ENCODE measurements at places on chromosomes 7 and 10.

GRCh38 chr7:111743244-111743847, 181.1 kb upstream of the IMMP2L start:
- DNase-seq, result no peak

- no peak for DNase-seq
Observed at GRCh38 chr10:124604214-124605000, 139.8 kb downstream of the FAM53B start.

- DNase-seq, result no peak
Observed at GRCh38 chr10:132634241-132634946, 96.8 kb downstream of the INPP5A start.

DNA sequence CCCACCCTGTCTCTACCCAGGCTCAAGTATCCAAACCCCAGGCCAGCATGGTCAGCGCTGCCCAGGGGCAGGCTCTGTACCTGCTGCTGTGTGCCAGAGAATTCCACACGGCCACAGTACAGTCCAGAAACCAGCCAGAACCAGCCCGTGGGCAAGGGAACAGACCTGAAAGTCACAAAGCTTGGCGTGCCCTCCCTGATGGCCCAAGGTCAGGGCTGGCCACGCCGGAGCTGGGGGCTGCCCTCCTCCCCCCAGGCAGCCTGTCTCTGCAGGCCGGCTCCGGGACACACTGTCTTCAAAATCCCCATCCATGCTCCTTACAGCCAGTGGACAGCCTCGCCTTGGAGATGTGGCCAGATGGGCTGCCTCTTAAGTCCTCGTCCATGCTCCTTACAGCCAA, 78.4 kb downstream of the CTBP2 start:
- DNase-seq, result no peak

- peak; percentile 13 for DNase-seq
Observed at GRCh38 chr10:103069453-103070331, 123.4 kb downstream of the NT5C2 start.

GRCh38 chr7:65404020-65404419, 30.4 kb downstream of the ZNF92 start:
- DNase-seq, result no peak

- DNase-seq, result no peak
Observed at GRCh38 chr10:104045151-104046089, 40.3 kb downstream of the COL17A1 start.

- DNase-seq, result no peak
Observed at GRCh38 chr10:88553116-88553752, 29.9 kb downstream of the RNLS start.

DNA sequence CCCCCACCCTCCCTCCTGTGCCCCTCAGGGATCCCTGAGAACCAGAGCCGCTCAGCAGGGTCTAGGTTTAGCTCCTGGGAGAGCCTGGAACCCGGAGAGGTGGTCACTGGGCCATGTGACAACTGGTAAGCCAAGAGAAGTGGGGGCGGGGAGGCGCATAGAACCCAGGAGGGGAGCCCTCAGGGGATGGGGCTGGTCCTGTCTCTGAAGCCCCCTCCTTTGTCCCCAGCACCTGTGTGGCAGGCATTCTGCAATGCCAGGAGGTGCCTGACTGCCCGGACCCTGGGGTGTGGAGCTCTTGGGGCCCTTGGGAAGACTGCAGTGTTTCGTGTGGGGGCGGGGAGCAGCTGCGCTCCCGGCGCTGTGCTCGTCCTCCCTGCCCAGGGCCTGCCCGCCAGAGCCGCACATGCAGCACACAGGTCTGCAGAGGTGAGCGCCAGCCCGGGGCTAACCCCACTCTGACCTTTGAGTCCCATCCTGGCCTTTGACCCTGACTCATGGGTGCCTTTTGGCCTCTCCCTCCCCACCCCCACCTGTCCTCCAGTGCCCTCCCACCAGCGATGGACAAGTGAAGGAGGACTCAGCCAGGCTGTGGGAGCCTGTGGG, 22.4 kb upstream of the ZNF862 start:
- DNase-seq, result no peak

DNA sequence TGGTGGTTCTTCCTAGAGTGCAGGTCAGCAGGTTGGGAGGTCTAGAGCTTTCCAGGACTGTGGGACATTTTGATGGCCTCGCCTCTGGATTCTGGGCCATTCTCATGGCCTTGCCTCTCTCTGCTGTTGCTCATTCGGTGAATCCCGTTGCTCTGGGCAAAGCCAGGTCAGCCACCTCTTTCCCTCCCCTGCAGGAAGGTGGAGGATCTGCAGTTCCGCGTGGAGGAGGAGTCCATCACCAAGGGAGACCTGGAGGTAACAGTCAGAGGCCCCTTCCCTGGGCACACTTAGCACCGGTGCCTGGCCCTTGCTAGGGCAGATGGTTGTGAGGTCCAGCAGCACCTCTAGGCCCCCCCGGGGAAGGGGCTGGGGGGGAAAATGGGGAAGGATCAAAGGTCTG, 74.9 kb downstream of the CLIP2 start:
- no peak for DNase-seq

DNA sequence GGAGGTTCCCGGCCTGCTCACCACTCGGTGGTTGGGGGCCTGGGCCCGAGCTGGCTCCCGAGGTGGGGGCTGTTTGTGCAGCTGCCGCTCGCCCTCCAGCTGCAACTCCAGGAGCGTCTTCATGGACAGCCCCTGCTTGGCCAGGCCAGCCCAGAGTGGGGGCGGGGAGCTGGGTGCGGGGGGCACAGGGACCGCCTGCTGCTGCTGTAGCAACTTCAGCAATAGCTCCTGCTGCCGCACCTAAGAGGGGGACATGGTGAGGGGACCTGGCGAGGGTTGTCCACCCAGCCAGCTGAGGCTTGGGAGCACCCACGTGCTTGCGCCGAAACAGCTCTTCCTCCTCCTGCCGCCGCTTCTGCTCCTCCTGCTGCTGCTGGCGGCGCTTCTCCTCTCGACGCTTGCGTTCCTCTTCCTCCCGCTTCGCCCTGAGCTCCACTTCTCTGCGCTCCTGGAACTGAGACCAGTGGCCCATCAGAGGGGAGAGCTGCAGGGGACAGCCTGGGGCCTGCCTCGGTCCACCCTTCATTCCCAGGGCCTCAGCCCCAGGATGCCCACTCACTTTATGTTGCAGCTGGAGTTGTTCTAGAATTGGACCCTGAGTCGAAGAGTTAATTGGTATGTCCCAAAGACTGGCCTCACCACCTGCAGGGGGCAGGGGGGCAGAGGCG, 9.6 kb downstream of the GNB2 start:
- no peak for DNase-seq

GRCh38 chr10:6220418-6221191, 17.9 kb downstream of the PFKFB3 start:
- DNase-seq, result no peak

DNA sequence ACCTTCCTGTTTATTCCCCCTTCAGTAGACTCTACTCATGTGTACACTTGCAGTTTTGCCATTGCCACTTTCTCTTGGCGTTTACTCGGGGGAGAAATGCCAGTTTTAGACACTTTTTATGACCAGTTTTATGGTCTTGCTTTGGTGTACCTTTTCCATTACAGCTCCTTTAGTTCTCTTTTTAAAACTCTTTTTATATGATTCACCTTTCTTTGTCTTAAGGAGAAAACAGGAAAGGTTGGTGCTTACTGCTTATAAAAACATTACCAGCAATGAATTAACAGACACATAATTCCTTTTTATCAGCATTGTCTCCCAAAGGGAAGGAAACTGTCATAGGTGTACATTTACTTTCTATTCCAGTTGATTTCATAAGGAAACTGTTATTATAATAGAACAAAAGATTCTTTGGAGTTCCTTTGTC, 11.9 kb downstream of the TSPAN13 start:
- DNase-seq, result no peak

DNA sequence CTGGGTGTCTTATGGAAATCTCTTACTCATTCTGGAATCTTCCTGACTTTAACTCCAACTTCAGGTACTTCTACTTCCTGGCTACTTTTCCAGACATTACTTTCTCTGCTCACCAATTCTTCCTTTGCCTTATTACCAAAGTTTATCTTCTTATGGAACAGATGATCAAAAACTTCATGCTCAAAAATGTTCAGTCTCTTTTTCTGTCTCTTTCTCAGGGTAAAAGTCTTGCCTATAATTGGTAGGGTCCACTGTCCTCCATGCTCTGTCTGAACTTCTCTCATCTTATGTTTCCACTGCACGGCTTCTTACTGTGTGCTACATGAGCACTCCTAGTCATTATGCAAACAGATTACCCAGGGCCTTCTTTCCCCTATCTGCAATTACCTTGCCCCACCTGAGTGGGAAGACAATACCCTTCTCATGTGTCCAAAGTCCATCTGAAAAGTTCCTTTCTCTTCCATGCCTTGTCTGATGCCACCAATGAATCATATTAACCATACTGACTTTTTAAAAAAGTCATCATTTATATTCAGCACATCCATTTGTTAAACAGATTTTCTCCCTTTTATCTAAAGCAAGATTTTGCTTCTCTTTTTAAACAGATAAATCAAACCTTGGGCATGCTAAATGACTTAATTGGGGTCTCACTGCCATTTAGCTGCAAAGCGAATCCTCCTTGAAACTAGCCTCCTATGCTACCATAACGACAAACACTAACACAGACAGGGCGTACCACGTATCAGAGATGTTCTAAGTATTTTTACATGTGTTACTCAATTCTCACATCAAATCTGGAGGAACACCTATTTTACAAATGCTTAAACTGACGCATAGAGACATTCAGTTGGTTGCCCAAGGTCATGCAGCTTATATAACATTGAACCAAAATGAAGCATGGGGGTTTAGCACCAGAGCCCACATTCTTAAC, 48.8 kb downstream of the SEMA3C start:
- no peak for DNase-seq

DNA sequence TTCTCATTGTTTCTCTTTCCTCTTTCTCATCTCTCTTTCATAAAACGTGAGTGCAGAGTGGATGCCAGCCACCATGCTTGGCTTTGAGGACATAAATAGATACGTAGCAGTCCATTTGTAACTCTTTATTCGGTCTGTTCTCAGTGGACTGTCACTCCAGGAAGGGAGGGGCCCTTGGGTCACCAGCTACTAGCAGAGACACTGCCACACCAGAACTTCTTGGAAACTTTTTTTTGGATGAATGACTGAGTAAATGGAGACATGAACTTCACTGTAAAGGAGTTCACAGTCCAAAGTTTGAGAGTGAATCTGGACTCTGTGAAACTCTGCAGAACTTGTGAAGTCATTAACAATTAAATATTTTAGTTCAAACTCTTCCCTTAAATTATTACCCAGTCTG, 20.2 kb downstream of the CHN2 start:
- no peak for DNase-seq
